ENCODE measurements at places on chromosomes 7 and 10.

DNA sequence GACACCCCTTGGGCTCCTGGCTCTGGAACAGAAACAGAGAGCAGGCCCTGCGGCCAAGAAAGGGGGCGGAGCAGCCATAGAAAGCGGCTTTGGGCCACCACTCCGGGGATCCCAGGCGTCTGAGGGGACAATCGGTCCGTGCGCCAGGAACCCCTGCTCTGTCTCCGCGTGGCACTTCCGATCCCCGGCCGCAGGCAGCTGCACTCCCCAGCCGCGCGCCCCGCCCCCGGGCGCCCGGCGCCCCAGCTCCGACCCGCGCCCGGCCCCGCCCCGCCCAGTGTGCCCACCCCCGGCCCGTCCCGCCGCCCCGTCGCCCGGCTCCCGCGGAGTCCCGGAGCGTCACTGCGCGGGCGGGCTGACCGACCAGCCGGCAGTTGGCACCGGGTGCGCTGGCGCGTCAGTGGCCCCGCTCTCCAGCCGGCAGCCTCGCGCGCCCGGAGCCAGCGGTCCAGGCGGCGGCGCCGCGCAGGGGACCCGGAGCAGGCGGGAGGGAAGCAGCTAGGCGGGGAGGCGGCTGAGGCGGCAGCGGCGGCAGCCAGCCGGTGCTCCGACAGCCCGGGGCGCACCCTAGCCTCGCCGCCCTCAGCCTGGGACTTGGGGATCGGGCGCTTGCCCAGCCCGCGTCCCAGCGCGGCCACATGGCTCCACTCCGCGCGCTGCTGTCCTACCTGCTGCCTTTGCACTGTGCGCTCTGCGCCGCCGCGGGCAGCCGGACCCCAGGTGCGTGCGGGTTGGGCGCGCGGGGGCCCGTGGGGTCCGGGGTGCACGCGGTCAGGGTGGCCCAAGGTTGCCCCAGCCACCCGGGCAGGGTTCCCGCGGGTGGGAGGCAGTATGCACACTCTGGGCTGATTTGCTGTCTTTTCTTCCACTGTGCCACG lies at the start of gene ADAMTS14:
ADAMTS14 (plus strand) TSS at position 342 of the 878 bp plus-strand sequence; CDS start at position 639, 297 bp downstream.
- no peak for DNase-seq

GRCh38 chr7:120709972-120710320 lies 148.0 kb downstream of the TSPAN12 start:
- no peak for DNase-seq

- no peak for DNase-seq
Measured at GRCh38 chr7:150373049-150373801, 4.6 kb downstream of the REPIN1 start.

GRCh38 chr10:73840056-73840402 lies 28.6 kb upstream of the NDST2 start:
- no peak for DNase-seq

GRCh38 chr10:47184724-47185330 lies 115.2 kb upstream of the GDF10 start:
- no peak for DNase-seq

DNA sequence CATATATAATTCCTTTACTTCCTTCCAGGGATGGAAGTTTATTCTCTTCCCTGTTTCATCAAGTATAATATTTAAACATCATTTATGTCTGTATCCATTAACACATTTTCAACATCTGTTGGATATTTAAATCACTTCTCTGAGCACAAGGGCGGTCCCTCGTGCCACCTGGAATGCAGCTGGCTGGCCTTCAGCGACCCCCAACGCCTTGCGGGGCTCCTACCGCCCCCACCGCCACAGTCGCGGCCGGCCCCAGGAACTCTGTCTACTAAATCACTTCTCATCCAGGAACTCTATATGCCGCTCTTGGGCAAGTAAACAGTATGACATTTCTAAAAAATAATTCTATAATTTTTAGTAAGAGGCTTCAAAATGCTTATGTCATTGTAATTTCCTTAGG lies 221.1 kb upstream of the PTN start:
- no peak for DNase-seq

DNA sequence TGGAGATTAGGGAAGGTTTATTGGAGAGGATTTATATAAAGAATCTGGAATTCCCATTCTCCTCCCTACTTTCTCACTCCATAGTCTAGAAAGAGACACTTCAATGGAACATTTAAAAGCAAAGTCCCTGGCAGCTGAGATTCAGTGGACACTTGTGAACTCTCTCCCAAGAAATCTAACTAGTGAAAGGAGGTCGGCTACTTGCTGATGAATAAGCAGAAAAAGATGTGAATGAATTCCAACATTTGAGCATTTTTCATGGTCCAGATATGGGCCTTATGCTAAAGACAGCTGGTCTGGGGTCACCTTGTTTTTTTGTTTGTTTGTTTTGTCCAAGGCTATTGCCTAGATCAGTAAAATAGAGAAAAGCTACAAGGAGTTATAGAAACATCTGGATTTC lies 141.1 kb upstream of the LRRTM3 start:
- DNase-seq, result no peak

- DNase-seq, result no peak
Measured at GRCh38 chr7:103664577-103664976, 218.6 kb upstream of the SLC26A5 start.

DNA sequence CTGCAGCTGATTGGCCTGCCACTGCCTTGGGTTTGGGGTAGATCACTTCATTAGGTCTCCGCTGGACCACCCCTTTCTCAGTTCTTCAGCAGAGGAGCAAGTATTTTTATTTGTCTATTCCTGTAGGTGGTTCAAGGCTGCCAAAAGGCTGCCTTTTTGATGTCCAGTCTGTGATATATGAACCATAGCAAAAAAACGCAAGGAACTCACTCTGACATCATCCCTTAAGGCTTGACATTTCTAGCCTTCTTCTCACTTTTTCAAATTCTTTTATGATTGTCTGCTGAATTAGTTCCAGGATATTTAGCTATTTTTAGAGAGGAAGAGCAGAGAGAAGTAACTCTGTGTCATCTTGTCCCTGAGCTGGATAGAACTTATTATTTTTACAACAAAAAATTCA lies 269.2 kb downstream of the BAMBI start:
- no peak for DNase-seq

Data from NCI-H774 (cell line).